ENCODE measurements at places on chromosomes 3 and 15.

DNA sequence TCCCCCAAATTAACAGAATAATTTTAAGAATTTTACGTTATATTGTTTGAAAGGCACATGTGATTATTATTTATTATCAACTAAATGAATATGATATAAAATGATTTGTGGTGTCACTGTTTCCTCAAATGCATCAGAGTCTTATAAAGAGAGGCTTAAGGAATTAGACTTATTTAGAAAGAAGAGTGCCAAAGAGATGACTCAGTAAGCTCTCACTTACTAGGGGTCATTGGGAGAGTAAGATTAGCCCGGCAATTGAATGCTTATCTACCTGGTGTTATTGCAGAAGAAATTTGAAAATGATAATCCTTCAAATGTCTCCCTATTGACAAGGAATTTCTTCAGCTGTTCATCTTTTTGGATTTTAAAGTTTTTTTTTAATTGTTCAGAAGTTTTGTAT, 408.7 kb downstream of the OXSM start:
- DNase-seq, result no peak

DNA sequence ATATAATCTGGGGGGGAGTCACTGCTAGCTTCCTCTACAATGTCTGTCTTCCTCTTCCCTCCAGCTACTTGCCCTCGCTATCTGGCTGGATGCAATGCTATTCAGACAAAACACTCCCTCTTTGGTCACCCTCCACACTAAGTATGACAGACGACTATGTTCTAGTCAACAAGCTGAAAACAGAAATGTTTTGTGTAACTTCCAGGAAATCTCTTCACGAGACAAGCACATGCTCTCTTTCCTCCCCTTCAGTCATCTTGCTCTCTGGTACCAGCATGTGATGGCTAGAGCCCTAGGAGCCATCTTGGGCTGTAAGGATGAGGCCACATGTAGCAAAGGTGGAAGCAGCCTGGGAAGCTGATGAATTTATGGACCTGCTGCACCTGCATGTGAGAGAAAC, 151.3 kb downstream of the ARRDC4 start:
- DNase-seq, result no peak

- DNase-seq, result no peak
Measured at GRCh38 chr3:42613462-42613861, 13.0 kb downstream of the NKTR start.

- no peak for DNase-seq
Measured at GRCh38 chr3:60448696-60449095, 802.6 kb downstream of the FHIT start.

DNA sequence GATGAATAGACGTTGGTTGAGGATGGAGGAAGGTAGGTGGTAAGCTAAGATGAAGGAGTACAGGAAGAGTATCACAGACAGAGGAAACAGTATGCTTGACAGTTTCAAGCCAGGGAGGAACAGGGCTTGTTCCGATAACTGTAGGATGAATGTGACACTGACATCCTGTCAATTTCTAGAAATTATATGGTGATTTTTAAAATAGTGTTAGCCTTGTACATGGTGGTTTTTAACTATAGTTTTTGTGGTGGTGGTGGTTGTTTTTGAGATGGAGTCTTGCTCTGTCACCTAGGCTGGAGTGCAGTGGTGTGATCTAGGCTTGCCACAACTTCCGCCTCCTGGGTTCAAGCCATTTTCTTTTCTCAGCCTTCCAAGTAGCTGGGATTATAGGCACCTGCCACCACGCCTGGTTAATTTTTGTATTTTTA, 92.8 kb downstream of the FNDC3B start:
- no peak for DNase-seq

- no peak for DNase-seq
Measured at GRCh38 chr3:71850654-71851053, 65.7 kb upstream of the PROK2 start.

GRCh38 chr3:74789111-74789510, 174.7 kb upstream of the CNTN3 start:
- no peak for DNase-seq

- DNase-seq, result no peak
Measured at GRCh38 chr3:851098-851790, 241.6 kb upstream of the CNTN6 start.

DNA sequence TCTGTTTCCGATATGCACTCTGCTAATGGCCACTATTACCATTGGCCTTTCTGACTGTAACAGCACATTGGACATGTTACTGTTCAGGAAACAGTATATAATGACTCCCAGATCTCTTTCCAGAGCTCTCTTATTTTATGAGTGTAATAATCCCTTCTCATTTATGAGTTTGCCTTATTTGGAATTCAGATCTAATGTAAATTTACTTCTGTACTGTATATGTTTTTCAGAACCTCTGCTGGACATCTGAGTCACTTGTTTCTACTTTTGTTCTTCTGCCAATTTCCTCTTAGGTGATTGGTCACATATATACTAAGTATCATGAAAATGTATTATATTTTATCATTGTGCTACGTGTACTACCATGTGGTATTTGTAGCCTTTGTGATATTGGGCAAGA, 30.5 kb downstream of the RSRC1 start:
- DNase-seq, result no peak

GRCh38 chr3:27342267-27342666, 26.9 kb downstream of the NEK10 start:
- DNase-seq, result no peak

GRCh38 chr3:22318325-22318724, 567.3 kb upstream of the ZNF385D start:
- DNase-seq, result no peak

DNA sequence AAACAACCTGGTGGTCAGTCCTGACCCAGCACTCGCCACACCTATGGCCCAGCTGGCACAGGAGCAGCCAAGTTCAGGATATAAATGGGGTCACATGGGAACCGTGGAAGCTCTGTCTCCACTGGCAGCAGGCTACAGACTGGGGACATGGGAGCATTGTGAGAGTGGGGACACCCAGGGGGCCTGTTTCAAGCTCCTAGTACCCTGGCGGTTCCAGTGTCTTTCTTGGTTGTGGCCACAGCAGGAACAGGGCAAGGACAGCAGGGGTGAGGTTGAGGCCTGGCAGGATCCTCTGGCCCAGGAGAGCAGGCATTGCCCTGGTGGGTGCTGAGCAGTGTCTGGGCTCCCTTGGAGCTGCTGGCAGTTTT, 1.9 kb downstream of the CSK start:
- DNase-seq, result no peak

DNA sequence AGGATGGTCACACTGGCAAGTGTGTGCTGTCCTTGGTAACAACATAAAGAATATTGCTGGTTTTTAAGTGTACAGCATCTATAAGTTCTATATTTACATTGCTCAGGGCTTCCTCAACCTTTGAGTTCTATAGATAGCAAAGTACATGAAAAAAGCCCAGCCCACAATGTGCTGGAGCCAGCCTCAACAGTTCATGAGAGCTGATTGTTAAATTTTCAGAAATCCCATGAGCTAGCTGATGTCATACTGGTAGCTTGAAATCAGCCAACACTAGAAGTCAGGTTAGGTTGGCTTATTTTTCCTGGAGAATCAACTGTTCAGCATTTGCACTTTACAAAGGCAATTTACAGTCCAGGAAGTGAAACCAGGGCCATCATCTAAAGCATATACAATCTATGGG, 102.8 kb downstream of the STRIT1 start:
- no peak for DNase-seq

DNA sequence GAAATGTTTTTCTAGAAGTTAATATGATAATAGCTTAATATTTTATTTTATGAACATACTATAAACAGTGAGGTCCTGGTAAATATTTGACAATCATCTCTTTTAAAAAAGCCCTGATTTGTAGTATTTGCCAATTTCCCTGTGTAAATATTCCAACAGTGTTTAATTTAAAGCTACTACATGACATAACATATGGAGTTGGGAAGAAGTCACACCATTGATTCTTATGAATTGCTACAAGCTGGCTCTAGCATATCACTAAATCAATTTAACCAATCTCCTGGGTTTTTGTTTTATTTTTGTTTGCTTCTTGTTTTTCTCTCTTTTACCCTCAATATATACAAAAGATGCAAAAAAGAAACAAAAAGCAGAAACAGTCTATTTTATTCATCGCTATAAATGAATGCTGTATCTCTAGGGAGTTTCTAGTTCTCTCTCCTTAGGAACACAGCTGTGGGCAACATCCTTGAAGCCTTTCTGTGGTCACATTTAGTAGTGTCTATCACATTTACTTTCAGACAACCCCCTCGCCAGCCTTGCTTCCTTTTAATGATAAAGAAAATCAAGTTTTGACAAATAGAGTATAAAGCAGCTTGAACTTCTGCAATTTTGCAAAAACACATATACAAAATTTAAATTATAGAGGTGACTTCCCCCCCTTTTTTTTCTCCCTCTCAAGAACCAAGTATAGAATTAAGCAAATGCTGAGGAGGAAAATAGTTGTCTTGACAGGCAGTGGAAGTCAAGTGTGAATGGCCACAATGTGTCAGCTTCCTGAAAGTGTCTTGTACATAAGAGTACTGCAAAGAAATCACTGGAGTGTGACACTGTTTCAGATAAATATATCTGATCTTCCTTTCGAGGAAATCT, 21.4 kb downstream of the CCR1 start:
- DNase-seq, result no peak

GRCh38 chr15:66023311-66023972, 154.2 kb downstream of the RAB11A start:
- no peak for DNase-seq

DNA sequence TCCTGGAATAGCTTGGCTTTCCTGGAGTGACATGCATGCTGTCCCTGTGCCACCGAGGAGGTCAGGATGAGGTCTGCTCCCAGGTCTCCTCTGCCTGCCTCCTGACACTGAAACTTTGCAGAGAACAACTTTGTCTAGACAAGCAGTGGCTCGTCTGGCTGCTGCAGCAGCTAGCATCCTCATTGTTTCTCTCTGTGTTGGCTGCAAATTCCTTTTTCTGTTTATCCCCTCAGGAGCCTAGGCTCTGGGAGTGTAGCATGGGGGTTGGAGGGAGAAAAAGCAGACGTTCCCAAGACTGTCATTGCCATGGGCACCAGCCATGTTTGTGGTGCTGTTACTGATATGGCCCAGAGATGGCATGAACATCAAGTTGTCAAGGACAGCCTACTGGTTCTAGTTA, 208.7 kb upstream of the LRIG1 start:
- DNase-seq, result no peak

DNA sequence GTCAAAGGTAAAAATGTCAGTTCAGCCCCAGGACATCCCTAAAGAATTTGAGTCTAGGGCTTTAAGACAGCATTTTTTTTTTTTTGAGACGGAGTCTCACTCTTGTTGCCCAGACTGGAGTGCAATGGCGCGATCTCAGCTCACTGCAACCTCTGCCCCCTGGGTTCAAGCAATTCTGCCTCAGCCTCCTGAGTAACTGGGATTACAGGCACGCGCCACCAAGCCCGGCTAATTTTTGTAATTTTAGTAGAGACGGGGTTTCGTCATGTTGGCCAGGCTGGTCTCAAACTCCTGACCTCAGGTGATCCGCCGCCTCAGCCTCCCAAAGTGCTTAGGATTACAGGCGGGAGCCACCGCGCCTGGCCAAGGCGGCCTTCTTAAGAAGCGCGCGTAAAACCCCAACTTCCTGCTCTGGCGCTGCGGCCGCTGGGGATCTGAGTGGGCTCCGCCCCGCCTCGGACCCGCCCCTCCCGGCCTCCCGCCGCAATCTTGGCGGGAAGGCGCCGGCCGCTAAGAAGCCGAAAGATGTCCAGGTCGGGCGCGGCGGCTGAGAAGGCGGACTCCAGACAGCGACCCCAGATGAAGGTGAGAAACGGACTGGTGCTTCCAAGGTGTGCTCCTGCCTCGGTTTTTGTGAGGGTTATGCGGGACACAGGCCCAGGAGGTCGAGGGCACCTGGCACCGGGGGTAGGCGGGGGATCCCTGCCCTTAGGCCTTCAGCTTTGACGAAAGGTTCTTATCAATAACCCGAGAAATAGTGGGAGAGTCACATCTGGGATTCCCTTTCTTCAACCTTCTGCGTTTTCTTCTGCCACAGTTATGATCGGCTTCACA, at the start of gene WDR76:
TSS of gene WDR76 (plus strand) at position 495 of the 834 bp plus-strand sequence. CDS start at position 526, 31 bp downstream.
- peak; percentile 59 for DNase-seq

- DNase-seq, result no peak
Measured at GRCh38 chr15:35126236-35126635, 41.1 kb upstream of the NANOGP8 start.

Data from NCI-H1048 (cell line).